ENCODE measurements at places on chromosomes 4 and X.

GRCh38 chrX:72131317-72132294 is at the start of gene RTL5:
RTL5 (minus strand) TSS chrX:72131915.
- DNase-seq = peak; percentile 95

DNA sequence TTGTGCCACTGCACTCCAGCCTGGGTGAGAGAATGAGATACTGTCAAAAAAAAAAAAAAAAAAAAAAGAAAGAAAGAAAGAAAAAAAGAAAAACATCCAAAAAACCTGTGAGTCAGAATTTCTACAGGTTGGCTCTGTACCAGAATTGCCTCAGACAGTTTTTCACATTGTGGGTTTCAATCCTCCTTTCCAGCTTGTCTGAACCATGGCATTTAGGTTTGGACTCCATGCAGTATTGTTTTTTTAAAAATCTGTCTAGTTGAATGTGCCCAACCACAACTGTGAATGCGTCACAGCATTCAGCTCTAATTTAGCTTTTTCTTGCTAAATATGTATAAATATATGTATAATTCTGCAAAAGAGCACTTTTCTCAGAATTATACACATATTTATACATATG is 31.4 kb upstream of the ARSH start:
- no peak for DNase-seq

GRCh38 chr4:71595576-71596108 is 188.2 kb downstream of the GC start:
- no peak for DNase-seq

GRCh38 chrX:31166416-31166815 is 94.6 kb upstream of the FTHL17 start:
- no peak for DNase-seq

GRCh38 chr4:37798616-37799015 is 27.9 kb upstream of the PGM2 start:
- DNase-seq = no peak

GRCh38 chr4:21819086-21819485 is 129.5 kb downstream of the KCNIP4 start:
- no peak for DNase-seq

GRCh38 chr4:22595684-22596083 is 79.8 kb upstream of the ADGRA3 start:
- no peak for DNase-seq

DNA sequence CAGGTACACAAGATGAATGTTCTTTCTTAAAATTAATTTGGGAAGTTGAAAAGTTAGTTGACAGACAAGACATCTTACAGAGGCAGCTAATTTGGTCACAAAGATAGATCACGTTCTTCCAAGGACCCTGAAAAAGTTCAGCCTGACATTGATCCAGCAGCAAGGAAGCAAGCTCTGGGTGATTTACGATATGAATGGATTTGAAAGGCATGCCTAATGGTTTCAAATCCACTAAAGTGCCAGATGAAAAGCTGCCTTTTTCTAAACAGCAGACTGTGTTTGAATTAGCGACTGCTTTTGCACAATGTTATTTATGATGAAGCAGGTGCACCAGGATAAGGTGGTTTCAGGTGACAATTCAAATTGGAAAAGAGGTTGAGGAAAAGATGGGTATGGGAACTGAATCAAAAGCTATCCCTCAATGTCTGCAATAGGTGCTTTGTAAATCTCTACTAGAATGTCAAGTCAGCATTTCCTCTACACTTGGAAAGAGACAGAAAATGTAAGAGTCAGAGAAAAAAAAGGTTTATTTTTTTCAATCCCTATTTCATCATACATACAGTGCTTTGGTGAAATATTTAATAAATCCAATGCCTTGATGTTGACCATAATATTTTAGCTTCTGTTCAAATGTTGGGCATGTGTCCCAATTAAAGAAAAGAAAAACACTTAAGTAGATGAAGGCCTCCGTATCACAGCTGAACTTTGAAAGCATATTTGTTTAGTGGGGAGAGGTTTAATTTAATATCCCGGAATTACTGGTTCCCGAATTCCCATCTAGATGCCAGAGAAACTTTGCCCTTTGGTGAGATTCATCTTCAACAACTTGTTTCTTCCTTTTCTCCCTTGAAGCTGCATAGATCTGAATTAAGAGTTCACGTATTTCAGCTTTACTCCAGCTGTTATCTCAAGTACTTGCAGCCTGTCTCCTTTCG is 6.0 kb downstream of the RASGEF1B start:
- DNase-seq = no peak

- DNase-seq = no peak
Measured at GRCh38 chr4:187426511-187426910, 569.1 kb upstream of the ZFP42 start.

- no peak for DNase-seq
Measured at GRCh38 chr4:6771229-6771671, 11.3 kb upstream of the KIAA0232 start.

- no peak for DNase-seq
Measured at GRCh38 chr4:2432991-2433530, 14.3 kb downstream of the CFAP99 start.

DNA sequence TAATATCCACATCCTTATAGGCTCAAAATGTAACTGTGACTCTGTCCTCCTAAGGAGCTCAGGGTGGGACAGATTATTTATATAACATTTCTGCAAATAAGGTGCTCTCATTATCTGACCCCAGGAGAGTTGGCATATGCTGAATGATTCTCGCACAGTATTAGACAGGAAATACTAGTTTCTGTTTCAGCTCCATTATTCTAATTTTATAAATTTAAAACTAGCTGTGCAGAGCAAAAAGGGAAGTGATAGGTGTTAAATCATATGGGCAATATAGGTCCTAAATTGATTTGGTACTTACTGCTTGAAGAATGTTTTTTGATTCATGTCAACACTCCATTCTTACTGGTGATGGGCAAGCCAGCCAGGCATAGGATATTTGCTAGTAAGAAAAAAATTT is 141.5 kb downstream of the GLRA2 start:
- no peak for DNase-seq

DNA sequence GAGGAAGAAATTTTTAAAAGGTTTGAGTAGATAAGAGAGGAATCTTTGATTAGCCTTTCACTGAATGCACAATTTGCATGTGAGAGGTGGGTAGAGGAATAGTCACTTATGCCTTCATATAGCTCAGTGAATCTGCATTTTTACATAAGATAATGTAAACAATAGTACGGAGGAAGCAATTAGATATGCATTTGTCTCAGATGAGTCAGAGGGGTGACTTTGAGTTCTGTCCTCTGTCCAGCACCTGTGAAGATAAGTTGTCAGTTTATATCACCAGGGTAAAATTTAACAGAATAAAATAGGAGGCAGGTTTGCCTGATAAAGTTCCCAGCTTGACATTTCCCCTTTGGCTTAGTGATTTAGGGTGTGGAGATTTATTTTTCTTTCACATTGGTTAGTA is 841.9 kb downstream of the PCDH18 start:
- no peak for DNase-seq

DNA sequence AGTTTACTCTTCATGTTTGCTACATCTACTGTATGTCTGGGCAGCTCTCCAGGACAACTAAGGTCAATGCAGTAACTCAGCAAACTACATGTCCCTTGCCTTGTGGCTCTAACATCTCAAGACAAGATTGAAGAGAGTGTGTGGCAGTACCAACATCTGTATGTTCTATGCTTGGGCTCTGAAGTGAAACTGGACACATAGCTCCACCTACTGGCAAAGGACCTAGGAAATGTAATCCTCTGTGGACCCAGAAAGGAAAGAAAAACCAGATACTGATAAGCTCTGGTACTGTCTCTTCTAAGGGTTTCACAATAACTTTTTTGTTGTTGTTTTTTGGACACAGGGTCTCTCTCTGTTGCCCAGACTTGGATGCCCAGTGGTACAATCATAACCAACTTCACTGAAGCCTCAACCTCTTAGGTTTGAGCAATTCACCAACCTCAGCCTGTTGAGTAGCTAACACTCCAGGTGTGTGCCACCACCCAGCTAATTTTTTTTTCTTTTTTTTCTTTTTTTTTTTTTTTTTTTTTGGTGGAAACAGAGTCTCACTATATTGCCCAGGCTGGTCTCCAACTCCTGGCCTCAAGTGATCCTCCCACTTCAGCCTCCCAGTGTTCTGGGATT is 64.1 kb downstream of the QDPR start:
- no peak for DNase-seq

DNA sequence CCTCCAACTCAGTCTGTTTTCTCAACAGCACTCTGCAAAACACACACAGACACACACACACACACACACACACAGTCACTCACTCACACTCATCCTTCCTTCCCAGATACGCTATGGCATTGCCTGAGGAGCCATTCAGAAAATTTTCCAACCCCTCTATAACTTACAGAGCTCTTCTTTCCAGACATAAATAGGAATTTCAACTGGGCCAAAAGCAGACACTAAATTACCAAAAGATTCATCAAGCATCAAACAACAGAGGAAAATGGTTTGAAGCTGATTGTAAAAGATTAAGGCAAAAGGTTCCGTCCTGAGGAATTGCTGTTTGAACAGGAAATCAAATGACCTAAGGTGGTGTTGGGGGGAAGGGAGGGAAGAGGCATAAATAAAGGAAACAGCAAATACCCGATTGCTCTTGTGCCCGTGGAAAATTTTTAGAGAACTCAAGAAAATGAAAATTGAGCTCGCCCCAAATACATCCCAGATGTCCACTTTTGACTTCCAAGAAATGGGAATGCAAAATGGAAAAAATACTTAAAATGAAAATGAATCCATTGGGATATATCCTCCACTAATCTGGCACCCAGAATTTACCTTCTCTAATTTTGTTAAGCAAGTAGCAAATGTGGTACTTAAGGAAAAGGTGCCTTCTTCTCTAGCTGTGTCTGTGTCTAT is 183.6 kb downstream of the QDPR start:
- no peak for DNase-seq

- no peak for DNase-seq
Measured at GRCh38 chrX:140744085-140744484, 34.5 kb downstream of the LINC00632 start.

GRCh38 chrX:130772105-130772775 is 130.8 kb downstream of the ENOX2 start:
- DNase-seq = no peak

DNA sequence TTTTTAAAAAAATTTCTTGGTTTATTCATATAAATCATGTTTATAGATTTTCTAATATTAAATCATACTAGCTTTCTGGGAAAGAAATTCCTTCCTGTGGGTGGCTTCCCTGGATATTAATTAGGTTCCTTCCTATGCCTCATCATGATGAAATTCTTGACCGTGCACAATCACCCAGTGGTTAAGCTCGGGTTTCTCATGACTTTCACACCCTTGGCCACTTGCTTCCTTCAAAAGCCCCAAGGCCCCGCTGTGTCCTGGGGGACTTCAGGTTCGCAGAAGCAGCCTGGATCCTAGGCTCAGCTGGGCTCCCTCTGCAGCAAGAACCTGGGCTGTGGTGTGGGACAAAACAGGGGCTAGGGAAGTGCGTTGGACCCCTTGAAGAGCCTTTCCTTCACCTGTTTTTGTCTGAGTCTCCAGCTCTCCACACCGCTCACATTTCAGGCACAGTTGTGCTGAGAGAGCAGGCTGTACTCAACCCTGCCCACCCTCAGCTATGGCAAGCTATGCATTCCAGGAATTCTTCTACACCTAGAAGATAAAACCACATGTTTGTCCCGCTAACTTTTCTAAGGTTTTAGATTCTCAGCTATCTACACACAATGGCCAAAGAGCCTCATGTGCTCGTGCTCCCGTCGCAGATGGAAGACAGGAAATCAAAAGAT is 48.9 kb upstream of the TMSB15B start:
- DNase-seq = no peak

- no peak for DNase-seq
Measured at GRCh38 chr4:172514801-172515200, 653.8 kb upstream of the GALNT7 start.

GRCh38 chrX:108299704-108300103 is 138.5 kb downstream of the COL4A6 start:
- no peak for DNase-seq

GRCh38 chr4:71941001-71941400 is 90.8 kb upstream of the NPFFR2 start:
- no peak for DNase-seq

DNA sequence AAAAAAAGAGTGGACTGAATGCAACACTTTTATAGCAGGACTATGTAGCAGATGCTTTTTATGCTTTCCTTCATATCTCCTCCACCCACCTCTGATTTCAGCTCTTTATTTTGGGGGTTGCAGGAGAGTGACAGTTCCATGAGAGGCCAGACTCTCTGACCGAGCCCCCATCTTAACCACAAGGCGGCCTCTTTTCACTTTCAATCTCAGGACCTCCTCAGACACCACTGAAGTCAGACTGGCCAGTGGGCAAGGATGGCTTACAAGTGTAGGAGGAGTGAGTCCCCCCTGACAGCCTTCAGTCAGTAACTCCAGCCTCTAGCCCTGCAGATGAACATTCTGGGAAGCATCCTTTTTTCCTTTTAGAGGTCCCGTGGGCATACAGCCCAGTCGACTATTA is 140.8 kb downstream of the FRAS1 start:
- DNase-seq = no peak

DNA sequence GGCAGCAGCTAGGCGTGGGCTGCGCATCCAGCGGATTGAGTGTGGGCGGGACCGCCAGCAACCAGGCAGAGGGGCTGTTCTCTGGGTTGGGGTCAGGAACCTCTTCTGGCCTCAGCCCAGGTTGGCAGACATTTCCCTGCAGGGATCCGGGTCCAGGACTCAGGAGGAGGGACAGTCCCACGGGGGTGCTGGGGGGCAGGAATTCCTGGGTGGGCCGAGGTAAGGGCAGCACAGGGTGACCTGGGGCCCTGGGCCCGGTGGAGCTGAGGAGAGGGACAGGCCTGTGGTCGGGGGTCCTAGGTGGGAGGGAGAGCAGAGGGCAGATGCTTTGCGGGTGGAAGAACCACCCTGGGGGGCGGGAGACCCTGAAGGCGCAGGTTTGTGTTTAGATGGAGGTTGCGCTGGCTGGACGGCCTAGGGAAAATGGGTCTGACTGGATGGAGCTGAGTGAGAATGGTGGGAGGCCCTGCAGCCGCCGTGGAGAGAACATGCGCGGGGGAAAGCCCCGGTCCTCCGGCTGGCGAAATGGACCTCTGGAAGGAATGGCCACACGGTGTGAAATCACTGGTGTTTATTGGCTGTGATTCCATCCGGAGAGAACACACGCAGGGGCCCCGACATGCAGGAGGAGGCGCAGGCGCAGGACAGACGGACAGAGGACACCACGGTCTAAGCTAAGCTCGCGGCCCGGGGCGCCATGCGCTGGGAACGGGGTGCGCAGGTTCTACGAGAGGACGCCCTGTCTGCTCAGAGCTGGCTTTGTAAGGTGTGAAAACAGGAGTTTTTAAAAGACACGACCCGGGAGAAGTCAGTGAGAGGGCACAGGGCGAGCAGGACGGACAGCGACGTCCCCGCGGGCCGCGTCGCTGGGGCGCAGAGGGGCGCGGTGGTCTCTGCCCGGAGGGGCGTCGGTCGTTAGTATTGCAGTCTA is 41.3 kb downstream of the CPLX1 start:
- no peak for DNase-seq
